ENCODE measurements at places on chromosomes 3 and 15.

DNA sequence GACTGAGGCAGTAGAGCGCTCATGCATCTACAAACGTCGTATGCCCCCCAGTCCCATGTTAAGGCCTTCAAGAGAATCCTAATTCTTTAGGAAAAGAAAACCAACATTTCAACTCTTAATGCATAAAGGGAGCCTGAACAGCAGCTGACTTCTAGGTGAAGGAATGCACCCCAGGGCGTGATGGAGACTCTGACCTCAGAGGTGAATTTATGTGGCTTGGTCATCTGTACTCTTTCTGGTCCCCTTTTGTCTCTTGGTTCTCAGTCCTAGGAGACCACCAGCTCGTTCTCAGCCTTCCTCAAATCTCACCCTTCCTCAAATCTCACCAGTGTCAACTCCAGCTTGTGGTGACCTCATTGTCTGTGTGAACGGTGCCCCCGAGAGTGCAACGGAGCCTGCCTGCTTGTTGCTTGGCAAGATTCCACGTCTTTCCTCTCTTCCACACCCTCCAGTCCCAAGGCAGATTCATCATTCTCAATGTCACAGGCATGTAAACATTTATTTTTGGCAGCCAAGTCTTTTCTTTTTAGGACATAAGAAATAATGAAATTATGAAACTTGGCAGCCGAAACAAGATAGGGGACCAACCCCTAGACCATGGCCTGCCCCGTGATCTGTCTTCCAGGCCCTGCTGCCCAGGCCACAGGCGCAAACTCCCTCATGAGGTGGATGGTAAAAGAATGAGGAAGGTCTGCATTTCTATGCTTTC, 166.2 kb downstream of the ADAMTS17 start:
- no peak for DNase-seq

DNA sequence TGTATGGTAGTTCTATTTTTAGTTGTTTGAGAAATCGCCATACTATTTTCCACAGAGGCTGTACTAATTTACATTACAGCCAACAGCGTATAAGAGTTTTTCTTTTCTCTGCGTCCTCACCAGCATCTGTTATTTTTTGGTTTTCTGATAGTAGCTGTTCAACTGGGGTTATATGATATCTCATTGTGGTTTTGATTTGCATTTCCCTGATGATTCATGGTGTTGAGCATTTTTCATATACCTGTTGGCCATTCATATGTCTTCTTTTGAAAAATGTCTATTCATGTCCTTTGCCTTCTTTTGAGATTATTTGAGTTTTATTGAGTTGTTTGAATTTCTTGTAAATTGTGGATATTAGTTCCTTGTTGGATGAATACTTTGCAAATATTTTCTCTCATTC, 114.6 kb downstream of the LRRK1 start:
- DNase-seq, result no peak

- no peak for DNase-seq
Observed at GRCh38 chr3:152121270-152121636, 147.5 kb upstream of the MBNL1 start.

DNA sequence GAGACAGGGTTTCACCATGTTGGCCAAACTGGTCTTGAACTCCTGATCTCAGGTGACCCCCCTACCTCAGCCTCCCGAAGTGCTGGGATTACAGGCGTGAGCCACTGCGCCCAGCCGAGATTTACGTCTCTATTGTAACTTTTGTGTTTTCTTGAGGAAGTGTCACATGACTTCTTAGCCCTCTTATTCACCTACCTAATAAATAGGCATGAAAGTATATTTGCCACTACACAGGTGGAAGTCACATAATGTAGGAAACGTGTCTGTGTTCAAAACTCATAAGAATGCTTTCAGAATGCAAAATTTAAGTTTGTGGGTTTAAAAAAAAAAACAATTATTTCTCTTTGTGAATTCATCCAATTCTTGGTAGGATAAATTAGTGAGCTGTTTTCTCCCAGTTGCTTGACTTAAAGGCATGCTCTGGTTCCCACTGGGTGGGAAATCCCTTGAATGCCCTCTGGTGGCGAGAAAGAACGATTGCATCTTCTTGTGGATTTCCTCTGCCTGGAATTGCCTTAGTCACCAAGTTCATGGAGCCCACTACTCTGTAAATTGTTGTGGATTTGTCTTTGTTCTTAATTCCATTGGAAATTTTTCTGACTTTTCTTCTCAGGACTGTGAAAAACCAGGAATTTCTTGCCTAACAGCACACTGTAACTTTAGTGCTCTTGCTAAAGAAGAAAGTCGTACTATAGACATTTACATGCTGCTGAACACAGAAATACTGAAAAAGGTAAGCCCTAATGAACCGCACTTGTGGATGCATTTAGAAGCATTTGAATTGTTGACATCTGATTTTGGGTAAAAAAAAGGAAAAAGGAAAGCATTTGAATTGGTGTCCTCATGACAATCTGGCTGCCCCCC, 82.2 kb upstream of the CTDSPL start:
- peak; percentile 59 for DNase-seq

GRCh38 chr3:125202197-125202596, 10.4 kb downstream of the SLC12A8 start:
- no peak for DNase-seq
